ENCODE measurements at places on chromosomes 12 and 14.

GRCh38 chr14:75559451-75560222 is 18.8 kb upstream of the FLVCR2 start:
- DNase-seq: no peak

- DNase-seq: peak; percentile 59
Measured at GRCh38 chr12:127677537-127678131, 589.3 kb upstream of the TMEM132C start.

- DNase-seq: no peak
Measured at GRCh38 chr12:73308079-73308478, 1035.9 kb downstream of the TRHDE start.

- peak; percentile 23 for DNase-seq
Measured at GRCh38 chr12:100741084-100741711, 53.4 kb upstream of the ANO4 start.

- no peak for DNase-seq
Measured at GRCh38 chr14:41022932-41023331, 583.7 kb upstream of the LRFN5 start.

GRCh38 chr12:67988601-67989021 is 636 bp upstream of the IFNG-AS1 start:
- DNase-seq: no peak

DNA sequence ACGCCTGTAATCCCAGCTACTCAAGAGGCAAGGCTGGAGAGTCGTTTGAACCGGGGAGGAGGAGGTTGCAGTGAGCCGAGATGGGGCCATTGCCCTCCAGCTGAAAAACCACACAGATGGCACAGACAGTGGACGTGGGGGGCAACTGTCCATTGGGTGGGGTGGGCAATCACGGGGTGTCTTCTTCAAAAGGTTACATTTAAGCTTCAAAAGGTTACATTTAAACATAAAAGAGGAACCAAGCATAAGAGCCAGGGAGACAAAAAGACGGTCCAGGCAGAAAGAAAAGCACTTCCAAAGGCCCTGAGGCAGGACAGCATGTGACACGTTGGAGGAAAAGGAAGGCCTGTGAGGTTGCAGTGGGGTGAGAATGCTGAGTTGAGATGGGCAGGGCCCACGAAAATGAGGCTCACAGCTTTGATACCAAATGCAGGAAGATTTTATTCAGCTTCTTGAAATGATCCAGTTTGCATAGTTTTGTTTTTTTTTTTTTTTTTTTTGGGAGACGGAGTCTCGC is 10.7 kb downstream of the SCARB1 start:
- DNase-seq: no peak

- no peak for DNase-seq
Measured at GRCh38 chr12:113835896-113836295, 130.2 kb downstream of the RBM19 start.

DNA sequence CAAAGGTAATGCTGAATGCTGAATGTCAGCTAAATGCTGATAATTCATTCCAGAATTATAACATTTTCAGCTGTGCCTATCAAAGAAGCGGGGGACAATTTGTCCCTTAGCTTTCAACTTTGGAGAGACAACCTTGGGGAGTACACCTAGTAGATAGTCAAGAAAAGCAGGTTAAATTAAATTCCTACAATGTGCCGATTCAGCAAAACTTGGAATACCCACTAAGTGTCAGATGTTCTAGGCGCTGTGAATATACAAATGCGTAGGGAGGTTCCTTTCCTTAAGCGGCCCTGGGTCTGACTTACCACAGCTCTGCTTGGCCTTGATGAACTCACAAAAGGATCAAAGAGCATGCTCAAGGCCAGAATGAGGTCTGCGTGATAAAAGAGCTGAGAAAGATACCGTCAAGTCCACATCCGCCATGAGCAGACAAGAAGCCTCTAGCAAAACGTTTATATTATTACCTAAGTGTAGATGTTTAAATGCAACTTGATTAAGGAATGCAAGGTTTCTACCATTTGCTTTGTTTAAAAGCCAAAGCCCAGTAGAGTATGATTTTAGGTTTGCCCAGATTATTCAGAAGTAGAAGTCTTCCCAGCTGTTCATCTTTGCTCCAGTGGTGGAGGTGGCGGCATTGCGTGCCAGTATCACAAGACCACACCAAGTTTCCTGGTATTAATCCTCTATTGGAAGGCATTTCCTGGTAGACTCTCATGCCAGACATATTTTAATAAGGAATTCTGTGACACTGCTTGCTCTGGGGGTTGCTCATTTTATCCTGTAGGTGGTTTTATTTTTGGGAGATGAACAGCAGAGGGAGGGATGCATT is 368.6 kb downstream of the DPF3 start:
- peak; percentile 11 for DNase-seq

DNA sequence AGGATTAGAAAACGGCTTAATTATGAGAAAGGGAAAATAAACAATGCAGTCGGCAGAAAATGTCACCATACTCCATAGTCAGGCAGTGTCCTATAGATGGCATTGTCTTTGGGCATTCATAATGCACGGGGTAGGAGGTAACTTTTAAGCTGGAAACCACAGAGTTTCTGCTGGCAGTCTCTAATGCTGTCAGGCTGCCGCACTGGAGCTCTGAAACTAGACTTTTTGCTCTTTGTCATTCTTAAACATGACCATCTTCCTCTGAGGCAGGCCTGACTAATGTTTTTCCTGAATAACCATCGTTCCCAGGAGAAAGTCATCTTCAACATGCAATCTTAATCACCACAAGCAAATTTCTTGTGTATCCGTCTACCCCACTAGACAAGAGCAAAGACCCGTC is 108.8 kb downstream of the ETNK1 start:
- DNase-seq: no peak

DNA sequence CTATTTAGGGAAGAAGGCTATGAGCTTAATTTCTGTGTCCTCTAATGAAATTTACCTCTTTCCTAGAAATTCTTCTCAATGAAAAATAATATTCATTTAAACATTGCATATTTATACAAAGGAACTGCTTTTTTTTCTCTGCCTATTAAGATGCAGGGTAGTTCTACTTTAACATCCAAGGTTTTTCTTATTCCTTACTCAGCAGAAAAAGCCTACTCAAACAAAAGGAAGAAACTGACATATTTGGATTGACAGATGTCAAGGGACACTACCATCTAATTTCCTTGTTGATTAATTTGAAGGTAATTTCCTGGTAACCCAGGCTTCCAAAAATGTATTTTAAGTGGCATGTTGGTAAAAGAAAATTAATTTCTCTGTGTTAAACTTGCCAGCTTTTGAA is 192.3 kb downstream of the EGLN3 start:
- no peak for DNase-seq

DNA sequence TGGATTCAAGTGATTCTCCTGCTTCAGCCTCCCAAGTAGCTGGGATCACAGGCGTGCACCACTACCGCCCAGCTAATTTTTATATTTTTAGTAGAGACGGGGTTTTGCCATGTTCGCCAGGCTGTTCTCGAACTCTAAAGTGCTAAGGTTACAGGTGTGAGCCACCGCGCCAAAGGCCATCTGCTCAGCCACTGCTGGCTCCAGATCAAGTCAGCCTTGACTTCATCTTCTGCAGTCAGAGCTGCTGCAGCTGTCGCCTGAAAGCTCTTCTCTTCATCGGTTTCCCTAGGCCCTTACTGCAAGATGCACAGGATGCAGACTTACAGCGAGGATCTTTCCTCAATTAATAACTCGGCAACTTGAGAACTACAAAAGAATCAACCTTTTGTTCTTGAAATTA is 66.8 kb downstream of the CLIP1 start:
- DNase-seq: no peak

- peak; percentile 98 for DNase-seq
Measured at GRCh38 chr12:56127888-56128669, at the start of gene ESYT1. Gene ESYT1 (plus strand): TSS chr12:56128267. CDS start chr12:56128320, 53 bp downstream.

DNA sequence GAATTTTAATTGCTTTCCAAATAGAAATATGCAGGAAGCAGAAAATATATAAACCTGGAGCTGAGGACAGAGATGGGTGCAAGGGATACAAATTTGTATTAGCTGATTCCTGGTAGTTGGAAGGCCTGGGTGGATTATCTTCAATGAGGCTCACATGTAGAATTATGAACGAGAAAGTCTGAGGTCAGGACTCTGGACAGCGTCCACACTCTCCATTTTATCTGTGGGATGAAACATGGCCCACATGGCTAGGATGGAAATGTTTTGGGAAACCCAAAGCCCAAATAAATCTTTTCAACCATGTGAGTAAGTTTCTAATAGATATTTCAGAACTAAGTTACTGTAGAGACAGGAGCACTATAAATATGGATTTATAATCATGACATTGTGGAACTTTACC is 256.1 kb downstream of the APAF1 start:
- DNase-seq: no peak

DNA sequence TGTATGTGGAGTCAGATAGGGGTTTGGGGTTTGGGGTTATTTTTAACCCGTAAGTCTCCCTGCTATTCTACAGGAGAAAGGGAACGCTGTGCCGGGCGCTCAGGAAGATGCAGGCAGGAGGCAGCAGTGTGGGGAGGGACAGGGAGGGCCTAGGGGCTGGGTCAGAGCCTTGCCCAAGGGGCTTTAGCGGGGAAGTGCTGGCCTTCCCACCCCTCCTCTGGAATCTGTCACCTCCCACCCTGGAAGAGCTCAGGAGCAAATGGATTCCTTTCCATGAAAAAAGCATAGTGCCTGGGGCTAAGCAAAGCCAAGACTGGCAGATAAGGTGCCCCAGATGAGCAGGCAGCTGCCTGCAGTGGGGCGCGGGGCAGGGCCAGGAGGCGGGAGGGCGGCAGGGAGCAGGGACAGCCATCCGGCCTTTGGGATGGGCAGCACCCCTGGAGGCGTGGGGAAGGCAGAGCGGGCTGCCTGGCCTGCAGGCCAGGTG is 7.3 kb upstream of the INF2 start:
- DNase-seq: no peak

GRCh38 chr12:125351788-125352187 is 286.6 kb downstream of the AACS start:
- DNase-seq: no peak

- no peak for DNase-seq
Measured at GRCh38 chr12:106747973-106748436, 26.5 kb upstream of the RIC8B start.

DNA sequence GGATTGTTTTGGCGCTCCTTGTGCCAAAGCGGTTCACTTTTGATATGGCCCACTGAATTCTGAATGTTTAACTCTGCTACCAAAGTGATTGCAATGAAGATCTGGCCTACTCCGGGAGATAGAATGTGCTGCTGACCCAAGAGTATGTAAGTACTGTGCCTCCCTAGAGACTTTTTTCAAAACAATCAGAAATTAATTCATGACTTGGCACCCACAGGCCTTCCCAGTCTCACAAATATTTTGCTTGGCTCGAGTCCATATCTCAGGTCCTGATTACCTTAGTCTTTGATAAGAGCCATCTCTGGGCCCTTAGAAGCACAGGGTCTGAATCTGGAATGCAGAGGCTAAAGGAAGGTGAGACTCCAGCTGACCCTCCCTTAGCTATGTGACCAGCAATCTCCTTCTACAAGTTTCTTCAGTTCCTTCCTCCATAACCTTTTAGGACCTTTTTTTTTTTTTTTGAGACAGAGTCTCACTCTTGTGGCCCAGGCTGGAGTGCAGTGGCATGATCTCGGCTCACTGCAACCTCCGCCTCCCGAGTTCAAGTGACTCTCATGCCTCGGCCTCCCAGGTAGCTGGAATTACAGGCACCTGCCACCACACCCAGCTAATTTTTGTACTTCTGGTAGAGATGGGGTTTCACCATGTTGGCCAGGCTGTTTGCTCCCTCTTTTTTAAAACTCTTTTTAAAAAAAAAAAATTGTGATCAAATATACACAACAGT is 49.5 kb upstream of the METAP2 start:
- no peak for DNase-seq

DNA sequence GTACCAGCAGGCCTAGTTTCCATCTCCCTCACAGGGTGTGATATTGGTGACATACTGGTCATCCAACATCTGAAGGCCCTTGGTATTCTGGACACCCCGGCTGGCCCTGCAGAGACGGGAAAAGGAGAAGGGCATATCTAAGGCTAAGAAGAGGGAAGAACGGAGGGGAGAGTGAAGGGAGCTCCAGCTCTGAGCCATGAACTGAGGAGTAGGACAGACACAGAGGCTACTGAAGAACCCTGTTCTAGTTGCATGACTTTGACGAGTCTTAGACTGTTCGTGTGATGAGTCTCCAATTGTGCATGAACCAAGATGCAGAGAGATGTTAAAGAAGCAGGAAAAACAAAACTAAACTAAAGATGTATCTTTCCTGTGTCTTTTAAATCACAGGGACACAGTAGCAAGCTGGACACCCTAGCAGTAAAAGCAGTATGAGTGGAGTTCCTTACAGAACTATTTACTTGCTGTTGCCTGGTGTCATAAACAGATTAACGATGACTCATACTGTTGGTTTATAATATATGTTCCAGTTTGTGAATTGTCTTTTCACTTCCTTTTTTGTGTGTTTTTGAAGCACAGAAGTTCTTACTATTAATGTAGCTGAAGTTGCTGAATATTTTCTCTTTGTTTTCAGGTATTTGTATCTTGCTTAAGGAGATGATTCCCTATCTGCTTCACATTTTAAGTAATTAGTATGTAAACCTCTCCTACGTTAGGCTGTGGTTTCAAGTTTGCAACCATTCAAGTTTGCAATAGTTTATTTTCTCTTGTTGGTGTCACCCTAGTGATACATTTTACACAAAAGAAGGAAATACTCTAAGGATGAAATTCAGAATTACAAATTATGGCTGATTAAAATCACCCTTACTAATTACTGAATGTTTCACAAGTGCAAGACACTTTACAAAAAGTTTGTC is 15.7 kb downstream of the FAR2 start:
- DNase-seq: peak; percentile 67

DNA sequence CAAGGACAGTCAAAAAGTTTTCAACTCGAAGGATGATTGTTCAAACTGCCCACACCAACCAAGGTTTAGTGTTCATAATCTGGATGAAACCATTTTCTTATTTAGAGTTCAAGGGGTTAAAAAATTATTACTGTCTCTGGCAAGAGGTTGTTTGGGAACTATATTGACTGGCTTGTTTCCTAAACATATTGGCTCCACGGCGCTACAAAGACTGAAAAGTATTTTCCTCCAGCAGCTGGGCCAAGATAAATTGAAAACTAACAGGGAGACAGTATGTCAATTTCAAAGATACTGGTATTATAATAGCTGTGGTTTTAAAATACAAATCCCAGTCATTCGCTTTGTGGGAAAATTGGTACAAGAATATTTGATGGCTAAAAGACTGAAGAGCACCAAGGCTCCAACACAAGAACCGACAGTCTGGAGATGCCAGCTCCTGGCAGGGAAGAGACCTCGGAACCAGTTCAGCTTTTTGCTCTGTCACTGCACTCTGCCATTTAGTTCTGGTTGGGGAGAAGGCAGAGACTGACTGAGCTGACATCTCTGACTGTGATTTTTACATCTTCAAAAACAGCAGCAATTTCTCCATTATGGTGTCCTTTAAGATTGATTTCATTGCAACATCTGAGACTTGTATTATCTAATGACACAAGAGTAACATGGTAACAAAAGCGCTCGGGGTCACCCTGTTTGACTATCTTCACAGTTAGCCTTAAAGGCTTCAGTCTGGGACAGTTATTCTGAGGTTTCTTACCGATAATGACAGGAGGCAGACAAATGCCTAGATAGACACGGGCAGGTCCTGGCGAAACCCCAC is 62.0 kb downstream of the ST8SIA1 start:
- DNase-seq: no peak
